ENCODE measurements at places on chromosomes 16 and 17.

DNA sequence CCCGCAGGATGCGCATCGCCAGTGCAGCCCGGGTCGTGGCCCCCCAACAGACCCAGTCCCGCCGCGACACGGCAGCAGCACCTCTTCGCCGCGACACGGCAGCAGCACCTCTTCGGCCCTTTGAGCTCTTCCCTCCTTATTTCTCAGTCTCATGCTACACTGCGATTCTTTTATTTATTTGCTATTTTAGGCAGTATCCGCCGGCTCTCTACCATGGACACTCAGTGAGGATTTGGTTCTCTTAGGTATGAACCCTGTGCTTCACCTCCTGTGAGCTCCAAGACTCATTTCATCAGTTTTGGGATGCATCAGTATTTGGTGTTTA is 8.3 kb upstream of the MAP2K3 start:
- no peak for DNase-seq

GRCh38 chr17:69967910-69968411 is 107.1 kb upstream of the KCNJ16 start:
- no peak for DNase-seq

- DNase-seq, result no peak
Measured at GRCh38 chr16:86325895-86326294, 184.4 kb upstream of the FOXF1 start.

GRCh38 chr17:65553646-65554552 is 7.5 kb downstream of the AXIN2 start:
- DNase-seq, result no peak

DNA sequence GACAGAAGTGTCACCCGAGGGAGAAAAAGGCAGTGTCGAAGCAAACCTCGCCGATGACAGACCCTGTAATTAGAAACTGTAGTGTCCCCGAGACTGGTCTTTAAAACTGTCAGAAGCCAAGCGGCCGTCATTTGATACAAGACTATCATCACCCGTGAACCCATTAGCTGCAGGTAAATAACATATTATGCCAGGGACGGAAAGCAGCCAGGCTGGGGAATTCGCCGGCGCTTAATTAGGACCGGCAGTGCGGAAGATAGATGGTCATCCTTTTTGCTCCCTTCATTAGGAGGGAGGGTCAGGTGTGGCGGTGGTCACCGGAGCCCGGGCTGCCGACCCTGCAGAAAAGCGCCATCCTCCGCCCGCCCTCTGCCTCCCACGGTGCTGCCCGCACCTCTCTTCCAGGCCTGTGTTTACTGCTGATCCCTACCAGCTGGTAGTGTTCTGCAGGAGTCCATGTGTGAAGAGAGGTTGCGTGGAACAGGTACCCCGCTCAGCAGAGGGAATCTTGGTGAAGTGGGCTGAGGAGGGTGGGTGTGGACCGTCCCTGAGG is 109.4 kb upstream of the GSE1 start:
- DNase-seq, result no peak

GRCh38 chr17:22512506-22512905 is 820.2 kb downstream of the KCNJ18 start:
- no peak for DNase-seq

- DNase-seq, result no peak
Measured at GRCh38 chr16:50718761-50719400, 23.0 kb upstream of the CYLD start.

DNA sequence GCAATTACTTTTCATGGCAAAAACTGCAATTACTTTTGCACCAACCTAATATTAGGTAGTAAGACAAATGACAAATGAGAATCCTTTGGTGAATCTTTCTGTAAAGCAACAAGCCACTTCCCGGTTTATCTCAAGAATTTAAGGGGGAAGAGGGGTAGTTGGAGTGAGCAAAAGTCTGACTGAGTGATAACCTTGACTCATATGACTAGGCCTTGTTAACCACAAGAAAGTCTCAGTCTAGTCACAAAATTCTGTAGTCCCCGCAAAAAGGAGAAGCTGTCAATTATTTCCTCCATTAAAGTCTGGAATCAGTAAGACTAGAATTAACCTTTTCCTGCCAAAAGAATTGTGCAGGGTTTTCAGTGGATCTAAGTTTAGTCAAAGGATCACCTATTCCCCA is 72.2 kb upstream of the GNAO1 start:
- no peak for DNase-seq

DNA sequence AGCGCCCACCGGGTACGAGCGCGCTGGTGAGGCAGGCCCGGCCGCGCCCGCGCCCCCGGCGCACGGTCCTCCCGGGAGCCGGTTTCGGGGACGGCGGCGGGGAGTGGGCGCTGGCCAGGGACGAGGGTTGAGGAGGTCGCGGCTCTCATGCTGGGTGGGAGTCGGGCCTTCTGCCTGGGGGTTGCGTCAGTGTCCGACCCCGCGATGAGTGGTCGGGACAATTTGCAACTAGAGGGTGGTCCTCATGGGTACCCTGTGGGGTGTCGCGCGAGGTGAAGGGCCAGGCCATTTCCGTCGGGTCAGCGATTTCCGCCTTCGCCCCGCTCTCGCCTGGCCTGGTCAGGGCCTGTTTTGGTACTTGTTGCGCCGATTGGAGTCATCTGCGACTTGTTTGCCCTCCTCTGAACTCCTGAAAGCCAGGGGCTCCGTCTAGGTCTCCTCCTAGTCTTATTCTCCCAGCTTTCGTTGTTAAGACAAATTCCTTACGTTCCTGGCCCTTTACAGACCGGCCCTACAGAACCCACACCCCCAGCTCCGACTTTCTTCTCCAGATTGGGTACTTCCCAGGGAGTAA is 14.9 kb downstream of the NAA60 start:
- DNase-seq, result no peak

DNA sequence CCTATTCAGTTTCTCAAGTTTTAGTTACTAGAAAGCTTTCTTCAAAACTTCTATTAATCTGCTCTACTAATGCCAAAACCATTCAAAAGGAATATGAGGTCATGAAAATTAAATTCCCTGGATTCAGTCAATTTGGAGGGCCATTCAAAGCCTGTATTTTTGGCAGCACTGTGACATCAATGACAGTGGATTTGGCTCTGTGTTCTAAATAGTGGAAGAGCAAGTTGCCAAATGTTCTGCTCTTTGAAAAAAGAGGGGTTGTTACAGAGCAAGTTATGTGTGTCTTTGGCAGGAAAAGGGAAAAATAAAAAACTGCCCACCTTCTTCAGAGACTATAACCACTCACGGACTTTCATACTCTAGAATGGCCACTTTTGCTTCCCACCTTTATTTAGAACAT is 3.2 kb upstream of the C16orf46 start:
- DNase-seq, result no peak

GRCh38 chr16:74563828-74564263 is 43.1 kb downstream of the GLG1 start:
- peak; percentile 33 for DNase-seq

- DNase-seq, result no peak
Measured at GRCh38 chr17:65918916-65919315, 273.0 kb downstream of the CEP112 start.

DNA sequence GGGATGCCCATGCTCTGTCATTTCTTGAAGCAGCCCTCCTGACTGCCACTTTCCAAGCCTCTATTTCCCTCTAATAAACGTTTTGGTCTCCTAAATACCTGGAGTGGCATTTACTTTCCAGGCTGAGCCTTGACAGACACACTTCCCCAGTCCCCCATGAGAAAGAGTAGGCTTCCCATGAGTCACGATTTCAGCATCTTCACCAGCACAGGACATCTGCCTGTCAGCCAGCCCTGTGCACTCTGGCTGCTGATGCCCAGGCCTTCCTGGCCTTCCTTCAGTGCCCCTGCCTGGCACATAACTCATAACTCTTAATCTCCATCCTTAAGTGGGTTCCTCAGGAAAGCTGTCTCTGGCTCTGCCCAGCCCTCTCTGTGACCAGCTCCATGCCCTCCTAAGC is 30.8 kb upstream of the GAS7 start:
- DNase-seq, result no peak

- no peak for DNase-seq
Measured at GRCh38 chr16:4094127-4094773, 22.0 kb downstream of the ADCY9 start.

DNA sequence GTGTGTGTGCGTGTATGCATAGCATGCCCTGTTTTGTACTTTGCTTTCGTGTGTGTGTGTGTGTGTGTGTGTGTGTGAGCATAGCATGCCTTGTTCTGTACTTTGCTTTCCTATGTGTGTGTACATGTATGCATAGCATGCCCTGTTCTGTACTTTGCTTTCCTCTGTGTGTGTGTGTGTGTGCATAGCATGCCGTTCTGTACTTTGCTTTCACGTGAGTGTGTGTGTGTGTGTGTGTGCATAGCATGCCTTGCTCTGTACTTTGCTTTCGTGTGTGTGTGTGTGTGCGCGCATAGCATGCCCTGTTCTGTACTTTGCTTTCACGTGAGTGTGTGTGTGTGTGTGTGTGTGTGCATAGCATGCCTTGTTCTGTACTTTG is 27.4 kb downstream of the DRC3 start:
- DNase-seq, result no peak

DNA sequence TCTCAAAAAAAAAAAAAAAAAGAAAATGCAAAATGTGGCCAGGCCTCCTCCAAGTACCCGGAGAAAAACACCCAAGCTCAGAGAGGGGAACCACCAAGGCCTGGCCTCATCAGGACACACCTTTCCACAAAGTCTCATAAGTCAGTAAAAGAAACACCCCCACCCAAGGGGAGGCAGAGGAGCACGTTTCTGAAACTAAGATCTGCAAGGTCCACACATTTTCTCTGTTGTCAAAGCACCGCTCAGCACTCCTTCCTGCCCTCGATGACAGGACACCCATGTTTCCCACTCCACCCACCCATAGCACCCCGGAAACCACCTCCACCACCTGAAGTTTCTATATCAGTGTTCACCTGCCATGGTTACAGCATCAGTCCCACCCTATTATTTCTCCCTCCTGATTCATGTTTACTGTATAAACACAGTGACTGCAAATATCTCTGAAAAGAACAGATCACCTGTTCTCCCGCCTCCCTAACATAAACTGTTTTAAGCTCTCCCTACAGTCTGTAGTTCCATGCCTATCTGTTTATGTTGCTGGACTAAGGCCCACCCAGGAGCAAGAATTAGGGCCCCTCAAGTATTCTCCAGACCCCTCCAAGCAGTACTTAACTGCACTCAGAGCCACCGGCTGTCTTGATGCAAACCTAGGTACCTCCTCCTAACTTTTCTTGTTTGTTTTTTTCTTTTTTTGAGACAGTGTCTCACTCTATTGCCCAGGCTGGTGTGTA is 2.0 kb downstream of the CORO7 start:
- DNase-seq, result peak; percentile 78

DNA sequence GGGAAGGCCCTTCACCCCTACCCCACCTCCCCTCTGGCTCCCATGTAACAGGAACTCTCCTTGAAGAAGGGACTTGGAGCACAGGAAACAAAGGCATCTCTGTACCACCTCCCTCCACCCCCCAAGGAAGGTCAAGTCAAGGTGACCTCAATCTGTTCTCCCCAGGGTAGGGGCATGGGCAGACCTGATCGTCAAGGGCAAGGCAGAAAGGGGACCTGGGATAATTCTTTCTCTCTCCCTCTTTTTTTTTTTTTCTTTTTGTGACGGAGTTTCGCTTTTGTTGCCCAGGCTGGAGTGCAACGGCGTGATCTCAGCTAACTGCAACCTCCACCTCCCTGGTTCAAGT is 4.3 kb upstream of the STAT5A start:
- DNase-seq, result no peak

DNA sequence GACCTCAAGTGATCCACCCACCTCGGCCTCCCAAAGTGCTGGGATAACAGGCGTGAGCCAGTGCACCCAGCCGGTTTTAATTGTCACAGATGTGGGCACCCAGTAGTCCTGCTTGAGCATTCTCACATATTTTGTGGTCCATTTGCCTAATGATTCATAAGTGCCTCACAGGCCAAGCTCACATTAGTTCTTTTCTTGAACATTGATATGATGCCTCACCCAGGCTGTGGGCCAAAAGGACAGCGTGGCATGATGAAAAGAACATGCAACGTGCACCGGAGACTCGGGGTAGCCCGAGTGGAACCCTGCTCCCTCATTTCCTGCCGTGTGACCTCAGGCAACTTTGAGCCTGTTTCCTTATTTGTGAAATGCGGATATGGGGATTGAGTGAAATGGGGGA is 181.9 kb downstream of the SNX29 start:
- no peak for DNase-seq

DNA sequence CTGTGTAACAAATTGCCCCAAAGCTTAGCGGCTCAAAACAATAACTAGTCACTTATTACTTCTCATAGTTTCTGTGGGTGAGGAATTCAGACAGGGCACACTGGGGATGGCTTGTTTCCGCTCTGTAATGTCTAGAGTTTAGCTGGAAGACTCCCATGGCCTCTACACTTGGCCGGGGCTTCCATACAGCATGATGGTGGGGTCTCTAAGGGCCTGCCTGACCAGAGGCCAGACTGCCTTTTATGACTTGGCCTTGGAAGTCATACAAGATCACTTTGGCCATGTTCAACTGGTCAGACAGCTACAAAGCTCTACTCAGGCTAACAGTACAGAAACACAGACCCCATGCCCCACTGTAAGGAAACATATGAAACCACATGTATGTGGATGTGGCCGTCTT is 8.2 kb downstream of the GLP2R start:
- no peak for DNase-seq

DNA sequence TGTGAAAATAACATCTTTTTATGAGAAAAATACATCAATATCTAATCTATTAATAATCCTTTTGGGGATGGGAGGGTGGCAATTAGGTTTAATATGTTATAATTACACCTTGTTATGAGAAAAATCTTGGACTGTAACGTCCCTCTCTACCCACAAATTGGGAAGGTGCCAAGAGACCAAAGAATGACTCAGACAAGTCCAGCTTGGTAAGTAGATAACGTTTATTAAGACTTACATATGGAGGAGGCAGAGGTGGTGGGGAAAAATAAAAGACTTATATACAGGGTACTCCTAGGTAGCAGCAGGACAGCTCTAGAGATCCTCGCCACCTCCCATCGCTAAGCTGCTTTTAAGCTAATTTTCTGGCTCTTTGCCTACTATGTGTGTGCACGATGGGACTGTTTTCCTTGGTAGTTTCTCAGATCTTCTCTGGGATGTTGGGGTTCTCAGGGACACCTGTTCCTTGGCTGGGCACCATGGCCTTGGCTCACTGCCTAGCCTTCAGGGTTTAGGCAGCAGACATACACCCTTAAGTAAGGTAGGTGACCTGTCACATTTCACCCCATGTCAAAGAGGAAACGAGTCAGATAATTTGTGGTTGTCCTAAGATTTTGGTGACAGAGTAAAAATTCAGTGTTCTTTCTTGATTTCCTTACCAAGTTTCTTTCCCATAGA is 31.5 kb downstream of the RBL2 start:
- DNase-seq, result no peak

GRCh38 chr16:88725609-88726407 is 19.5 kb downstream of the CTU2 start:
- DNase-seq, result no peak

- DNase-seq, result no peak
Measured at GRCh38 chr16:349211-349610, 3.3 kb downstream of the AXIN1 start.

DNA sequence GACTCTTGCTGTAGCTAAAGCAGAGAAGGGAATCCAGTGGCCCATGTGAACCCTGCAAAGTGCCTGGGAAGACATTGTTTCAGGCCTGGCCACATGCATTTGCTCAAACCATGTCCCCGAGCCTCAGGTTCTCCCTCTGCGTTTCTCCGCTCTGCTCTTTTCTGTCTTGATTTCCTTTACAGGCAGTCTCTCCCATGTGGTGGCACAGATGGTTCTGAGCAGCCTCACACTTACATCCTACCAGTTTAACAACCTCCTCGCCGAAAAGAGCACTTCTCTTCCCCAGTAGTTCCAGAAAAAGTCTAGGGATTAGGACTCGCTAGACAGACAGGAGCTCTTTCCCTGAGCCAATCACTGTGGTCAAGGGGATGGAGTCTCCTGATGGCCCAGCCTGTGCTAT is 28.3 kb upstream of the MYH10 start:
- DNase-seq, result no peak

Data from CD4-positive, alpha-beta T cell treated with Interleukin-17A for 4 hours (primary cell).